Activated CD8-positive, alpha-beta memory T cell treated with anti-CD3 and anti-CD28 coated beads for 1 hour (primary cell): ENCODE measurements at places on chromosomes 16 and 17.

- no peak for DNase-seq
Measured at GRCh38 chr17:67052720-67053437, 8.5 kb downstream of the CACNG1 start.

- no peak for DNase-seq
Measured at GRCh38 chr16:57315416-57315815, 30.9 kb upstream of the PLLP start.

GRCh38 chr17:2855063-2855600 lies 58.9 kb downstream of the RAP1GAP2 start:
- DNase-seq = no peak

DNA sequence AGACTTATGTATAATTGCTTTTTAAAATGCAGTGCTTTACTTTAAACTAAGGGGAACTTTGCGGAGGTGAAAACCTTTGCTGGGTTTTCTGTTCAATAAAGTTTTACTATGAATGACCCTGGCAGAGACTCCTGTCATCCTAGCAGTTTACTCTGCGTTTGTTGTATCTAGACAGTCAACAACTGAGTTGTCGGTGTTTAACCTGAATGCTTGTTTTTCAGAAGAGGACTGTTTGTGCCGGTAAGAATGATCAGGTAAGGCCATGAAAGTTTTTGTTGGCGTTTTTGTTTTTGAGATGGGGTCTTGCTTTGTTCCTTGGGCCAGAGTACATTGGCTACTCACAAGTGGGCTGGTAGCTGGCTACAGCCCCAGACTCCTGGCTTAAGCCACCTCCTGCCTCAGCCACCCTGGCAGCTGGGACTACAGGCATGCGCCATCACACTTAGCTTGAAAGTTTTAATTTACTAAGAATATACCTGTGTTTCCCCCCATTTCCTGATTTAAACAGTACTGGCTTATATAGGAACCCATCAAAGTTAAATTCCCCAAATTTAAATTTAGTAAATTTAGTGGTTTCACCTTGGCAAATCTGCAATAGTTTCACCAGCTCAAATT lies 11.9 kb downstream of the HERPUD1 start:
- DNase-seq = no peak

DNA sequence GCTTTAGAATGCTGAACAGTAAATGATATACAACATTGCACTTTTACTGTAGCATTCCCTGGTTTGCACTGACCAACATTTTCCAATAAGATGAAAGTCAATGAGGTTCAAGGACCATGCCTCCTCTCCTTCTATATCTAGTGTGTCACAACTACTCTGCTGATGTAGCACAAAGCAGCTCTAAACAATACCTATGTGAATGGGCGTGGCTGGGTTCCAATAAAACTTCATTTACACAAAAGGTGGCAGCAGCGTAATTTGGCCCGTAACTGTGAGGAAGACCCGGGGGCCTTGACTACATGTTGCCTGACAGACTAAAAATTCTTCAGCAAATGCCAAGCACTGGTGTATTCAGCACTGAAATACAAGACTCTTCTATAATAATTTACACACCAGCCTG lies 6.5 kb downstream of the SRP68 start:
- no peak for DNase-seq

GRCh38 chr17:27630607-27631410 lies at the start of gene LGALS9:
Gene LGALS9, plus strand, starts transcription at chr17:27631188. Its CDS starts 78 bp downstream, at chr17:27631266.
- no peak for DNase-seq

DNA sequence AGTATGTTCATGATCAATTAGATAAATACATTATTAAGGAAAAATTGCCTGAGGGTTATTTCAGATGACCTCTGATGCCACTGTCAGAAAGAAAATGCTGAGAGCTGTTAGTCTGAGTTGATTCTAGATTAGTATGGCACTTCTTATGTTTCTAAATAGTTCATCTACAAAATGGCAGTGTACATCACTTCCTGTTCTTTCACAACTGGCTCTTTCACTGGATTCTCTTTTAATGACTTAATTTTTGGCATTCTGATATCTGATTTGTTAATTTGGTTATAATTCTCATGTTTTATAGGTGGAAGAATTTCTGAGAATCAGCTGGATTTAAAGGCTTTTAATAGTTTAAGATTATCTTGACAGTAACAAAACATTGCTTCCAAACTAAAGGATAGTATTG lies 3.3 kb downstream of the TAOK1 start:
- no peak for DNase-seq

DNA sequence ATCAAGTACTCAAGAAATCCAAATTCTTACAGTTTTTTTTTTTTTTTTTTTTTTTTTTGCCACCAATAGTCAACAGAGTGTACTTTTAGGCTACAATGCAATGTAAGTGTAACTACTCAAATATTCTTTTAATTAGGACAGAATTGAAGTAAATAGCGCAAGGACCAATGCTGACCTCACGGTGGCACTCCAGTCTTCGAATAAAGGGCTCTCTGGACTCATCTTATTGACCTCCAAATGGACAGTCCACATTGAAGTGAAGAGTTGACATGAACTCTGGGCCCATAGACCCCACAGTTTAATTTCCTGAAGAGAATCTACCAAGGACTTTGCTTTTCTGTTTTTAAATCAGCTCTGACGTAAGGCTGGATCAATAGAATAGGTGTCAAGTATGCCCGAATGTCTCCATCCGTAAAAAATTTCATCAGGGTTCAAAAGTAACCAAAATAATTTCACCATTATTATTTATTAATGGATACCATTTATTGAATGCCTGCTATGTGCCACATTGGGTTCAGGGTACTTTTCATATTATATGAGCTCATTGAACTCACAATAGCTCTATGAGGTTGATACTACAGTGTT lies 7.3 kb upstream of the DDX52 start:
- DNase-seq = no peak

- DNase-seq = no peak
Measured at GRCh38 chr16:52076332-52076731, 470.6 kb downstream of the TOX3 start.

GRCh38 chr16:9870962-9871361 lies 311.3 kb downstream of the GRIN2A start:
- no peak for DNase-seq

- no peak for DNase-seq
Measured at GRCh38 chr17:74467221-74467951, 952 bp downstream of the CD300A start.

- no peak for DNase-seq
Measured at GRCh38 chr17:73188011-73188410, 4.8 kb upstream of the COG1 start.

DNA sequence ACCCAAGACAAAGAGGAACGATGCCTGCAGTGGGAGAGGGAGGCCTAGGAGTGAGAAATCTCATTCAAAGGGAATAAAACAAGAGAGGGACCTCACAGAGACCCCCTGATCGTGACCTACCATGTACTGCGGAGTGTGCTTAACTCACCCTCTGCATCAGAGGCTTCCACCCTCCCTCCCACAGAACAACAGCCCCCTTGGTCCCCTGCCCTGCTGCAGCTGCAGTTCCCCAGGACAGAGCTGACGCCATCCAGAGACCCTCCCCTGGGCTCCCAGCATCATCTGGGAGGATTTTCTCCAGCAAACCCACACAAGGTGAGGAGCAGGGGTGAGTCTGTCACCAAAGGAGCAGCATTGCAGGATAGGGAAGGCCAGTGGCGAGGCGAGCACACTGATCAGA lies 39.8 kb downstream of the TLE7 start:
- no peak for DNase-seq

DNA sequence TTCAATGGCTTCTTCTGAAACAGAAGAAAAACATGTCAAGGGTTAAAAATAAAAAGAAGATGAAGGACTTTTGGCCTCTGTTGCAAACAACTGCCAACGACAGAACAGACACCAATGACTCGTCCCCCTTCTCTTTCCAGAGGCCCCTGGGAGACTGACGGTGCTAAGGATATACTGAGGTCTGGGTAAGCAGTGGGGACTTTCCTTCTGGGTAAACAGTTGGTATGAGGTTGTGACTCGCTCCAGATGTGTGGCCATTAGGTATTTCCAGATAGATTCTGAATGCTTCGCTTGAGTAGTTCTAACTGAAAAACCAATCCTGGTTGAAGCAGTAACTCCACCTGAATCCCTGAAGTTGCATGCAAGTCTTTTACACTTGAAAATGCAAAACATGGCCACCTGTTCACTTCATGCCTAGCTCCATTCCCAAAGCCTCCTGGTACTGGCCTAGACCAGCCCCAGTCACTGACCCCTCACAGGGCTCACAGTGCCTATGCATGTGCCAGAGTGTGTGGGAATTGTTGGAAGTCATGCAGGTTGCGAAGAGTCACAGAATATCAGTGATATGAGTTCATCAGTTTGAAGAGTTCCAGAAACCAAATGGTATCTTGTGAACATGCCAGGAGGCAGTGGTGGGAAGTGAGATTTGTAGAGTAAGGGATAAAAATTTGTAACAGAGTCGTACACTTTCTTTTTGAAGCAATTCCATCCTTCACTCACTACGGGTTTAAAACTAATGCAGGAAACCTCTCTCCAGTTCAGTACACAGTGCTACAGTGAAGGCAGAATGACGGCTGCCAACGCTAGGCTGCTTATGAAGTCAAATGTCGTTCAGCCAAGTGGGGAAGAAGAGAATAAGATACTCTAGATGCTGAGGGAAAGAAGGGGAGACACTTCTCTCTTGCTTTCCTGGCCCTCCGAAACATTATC lies 217.8 kb downstream of the ZFHX3 start:
- DNase-seq = no peak

GRCh38 chr17:3004925-3005324 lies 58.5 kb downstream of the OR1D5 start:
- DNase-seq = no peak

DNA sequence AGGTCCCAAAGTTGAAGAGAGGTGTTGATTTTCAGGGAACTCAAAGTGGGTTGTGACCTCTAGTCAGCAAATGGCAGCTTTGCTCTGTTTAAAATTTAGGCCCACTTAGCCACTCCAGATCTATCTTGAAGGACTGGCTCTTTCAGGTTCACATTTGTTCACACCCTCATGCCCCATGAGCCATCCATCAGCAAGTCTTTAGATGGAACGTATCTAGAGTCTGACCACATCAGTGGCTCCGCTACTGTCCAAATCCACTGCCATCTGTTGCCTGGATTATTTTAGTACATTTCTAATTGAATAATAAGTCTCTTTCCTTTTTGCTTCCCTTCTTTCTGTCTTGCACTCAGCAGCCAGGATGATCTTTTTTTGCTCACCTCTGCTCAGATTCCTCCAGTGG lies 10.5 kb downstream of the ITGB3 start:
- no peak for DNase-seq

DNA sequence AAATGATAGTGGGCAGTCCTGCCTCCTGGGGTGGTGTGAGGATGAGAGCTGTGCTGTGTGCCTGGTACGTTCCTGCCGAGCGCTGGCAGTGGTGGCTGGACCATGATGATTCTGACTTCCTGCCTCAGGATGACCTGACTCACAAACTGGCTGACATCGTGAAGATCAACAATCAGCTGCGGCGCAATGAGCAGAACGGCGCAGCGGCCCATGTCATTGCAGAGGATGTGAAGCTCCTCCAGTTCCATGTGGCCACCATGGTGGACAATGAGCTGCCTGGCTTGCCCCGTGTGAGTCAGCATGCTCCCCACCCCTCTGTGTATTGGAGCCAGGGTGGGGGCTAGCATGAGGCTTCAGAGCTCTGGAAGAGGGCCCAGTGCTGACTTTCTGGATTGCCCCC lies 13.1 kb downstream of the POLR2A start:
- no peak for DNase-seq

DNA sequence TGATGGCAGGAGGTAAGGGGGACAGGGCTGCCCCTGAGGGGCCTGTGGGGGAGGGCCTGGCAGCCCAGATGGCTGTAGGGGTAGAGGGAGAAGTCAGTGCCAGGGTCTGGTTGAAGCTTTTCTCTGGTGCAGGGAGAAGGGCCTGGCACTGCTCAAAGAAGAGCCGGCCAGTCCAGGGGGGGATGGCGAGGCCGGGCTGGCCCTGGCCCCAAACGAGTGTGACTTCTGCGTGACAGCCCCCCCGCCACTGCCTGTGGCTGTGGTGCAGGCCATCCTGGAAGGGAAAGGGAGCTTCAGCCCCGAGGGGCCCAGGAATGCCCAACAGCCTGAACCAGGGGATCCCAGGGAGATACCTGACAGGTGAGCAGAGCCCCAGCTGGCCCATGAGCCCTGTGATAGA lies 2.8 kb upstream of the NOL3 start:
- no peak for DNase-seq

DNA sequence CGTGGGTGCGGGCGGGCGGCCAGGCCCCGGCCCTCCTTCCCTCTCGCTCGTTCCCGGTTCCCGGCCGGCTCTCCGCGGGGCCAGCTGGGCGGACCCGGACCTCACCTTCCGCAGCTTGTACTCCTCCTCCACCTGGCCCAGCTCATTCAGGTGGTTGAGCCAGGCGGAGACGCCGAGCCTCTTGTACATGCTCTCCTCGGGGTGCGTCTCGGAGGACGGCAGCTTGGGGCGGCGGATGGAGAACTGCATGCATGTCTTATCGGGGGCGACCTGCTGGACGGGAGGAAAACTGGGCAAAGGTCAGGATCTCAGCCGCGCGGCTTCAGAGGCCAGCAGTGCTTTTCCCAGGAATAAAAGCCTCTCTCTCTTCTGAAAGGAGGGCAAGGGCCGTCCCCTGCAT lies 85.4 kb downstream of the TBC1D16 start:
- no peak for DNase-seq

GRCh38 chr17:31373150-31374093 lies 18.1 kb upstream of the RAB11FIP4 start:
- no peak for DNase-seq
